ENCODE measurements at places on chromosomes 11 and 22. TPM values are rescaled to one million over a fixed set of nuclear protein-coding genes. Genes with fewer than 3 reads are reported as not detected.

The INPP5J gene
- total RNA-seq = 0.54 TPM

The VWCE gene
- total RNA-seq = 0.97 TPM

The OR51E1 gene
- total RNA-seq = not detected

The SHANK2 gene
- total RNA-seq = 6.4 TPM

The PGA3 gene
- not detected for total RNA-seq

The OVCH2 gene
- total RNA-seq = not detected

The KRTAP5-1 gene
- total RNA-seq = not detected

The NCF4 gene
- total RNA-seq = not detected

The E2F8 gene
- total RNA-seq = 5.6 TPM

The SLC22A12 gene
- not detected for total RNA-seq

The KLHL22 gene
- total RNA-seq = 11.5 TPM

The EFCAB6 gene
- 0.41 TPM for total RNA-seq

The LDLRAD3 gene
- total RNA-seq = 33.0 TPM

The PTGDR2 gene
- not detected for total RNA-seq

The OVOL1 gene
- total RNA-seq = not detected

The APOA1 gene
- 0.13 TPM for total RNA-seq

The RAB38 gene
- total RNA-seq = 0.98 TPM

The BCO2 gene
- 1.2 TPM for total RNA-seq

The STK33 gene
- 3.0 TPM for total RNA-seq

Measured in A549 treated with Hydrocortisone at 1 μM for 4 hours (cell line).